Activated CD4-positive, alpha-beta T cell treated with anti-CD3 and anti-CD28 coated beads for 48 hours (primary cell): ENCODE measurements at places on chromosomes 13 and 19.

DNA sequence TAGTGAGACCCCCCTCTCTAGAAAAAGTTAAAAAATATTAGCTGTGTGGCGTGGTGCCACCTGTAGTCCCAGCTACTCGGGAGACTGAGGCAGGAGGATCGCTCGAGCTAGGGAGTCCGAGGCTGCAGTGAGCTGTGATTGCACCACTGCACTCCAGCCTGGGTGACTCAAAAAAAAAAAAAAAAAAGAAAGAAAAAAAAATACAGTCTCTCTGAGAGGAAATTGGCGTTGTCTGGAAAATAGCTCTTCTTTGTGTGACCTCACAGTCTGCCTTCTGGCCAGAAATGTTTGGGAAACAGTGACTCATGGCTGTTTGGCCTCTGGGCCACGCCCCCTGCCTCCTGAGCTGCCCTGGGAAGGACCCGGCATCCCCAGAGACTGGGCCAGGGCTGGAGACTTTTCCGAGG, 10.7 kb downstream of the MARCHF2 start:
- DNase-seq = no peak

GRCh38 chr13:86788616-86789015, 882.6 kb upstream of the SLITRK5 start:
- DNase-seq = no peak

- DNase-seq = peak; percentile 39
These were observed 4.0 kb downstream of the ERF start for GRCh38 chr19:42250666-42251531.

DNA sequence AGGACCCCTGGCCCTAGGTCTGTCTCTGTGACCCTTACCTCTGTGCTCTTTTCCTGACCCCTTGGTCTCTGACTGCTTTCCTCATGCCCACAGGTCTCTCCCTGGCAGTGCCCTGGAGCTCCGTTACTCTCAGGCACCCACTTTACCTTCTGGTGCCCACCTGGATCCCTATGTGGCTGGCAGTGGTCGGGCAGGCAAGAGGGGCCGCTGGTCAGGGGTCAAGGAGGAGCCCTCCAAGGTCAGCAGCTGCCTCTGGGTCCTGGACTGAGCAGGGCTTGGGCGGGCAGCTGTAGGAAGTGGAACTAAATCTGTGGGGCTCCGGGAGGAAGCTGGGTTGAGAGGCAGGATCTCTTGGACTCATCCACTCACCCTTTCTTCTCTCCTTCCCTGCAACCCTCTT, 16.3 kb downstream of the PPFIA3 start:
- DNase-seq = no peak

DNA sequence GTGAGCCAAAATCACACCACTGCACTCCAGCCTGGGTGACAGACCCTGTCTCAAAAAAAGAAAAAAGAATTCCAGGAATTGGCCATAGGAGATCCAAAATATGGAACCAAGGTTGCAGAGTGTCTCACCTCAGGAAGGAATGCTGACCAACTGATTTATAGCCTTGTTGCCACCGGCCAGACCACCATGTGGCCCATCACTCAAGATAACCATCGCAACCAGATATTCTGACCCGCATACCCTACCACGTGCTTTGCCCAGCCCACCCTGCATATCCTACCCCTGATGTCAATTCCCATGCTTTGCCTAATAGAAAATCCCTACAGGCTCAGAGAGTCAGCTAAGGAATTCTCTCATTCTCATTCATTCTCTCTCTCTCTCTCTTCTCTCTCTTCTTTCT, 95.1 kb upstream of the DOCK9 start:
- DNase-seq = no peak

DNA sequence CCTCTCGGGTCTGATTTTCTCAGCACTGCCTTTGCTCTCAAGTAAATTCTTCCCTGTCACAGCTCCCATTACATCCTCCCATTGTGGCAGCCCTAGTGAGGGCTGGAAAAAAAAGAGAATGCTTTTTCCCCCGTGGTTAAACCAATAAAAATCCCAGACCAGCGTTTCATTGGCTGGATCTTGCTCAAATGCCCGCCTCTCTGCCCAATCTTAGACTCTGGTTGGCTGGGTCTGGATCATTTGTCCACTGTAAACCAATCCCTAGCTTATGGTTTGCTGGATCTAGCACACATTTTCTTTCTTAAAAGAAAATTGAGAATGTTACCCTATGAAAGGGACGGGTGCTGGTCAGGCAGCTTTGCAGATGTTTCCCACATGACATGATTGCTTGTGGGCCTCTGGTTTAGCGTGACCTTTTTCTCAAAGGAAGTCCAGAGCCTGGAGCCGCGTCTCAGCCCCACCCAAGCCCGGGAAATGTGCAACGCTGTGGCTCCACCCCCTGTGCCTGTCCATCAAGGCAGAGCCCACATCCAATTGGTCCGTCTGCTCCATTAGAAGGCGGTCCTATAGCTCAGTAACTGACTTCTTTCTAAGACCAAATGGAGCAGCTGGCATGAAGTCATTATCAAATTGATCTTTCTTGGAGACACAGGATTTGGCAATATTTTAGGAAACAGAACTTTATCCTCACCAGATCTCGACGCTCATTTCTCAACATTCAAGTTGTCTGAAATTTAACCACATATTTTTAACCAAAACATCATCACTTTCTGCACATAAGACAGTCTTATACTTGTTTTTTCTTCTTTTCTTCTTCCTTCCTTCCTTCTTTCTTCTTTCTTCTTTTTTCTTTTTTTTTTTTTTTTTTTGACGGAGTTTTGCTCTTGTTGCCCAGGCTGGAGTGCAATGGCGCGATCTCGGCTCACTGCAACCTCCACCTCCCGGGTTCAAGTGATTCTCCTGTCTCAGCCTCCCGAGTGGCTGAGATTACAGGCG, 2.6 kb upstream of the MCEMP1 start:
- peak; percentile 61 for DNase-seq

DNA sequence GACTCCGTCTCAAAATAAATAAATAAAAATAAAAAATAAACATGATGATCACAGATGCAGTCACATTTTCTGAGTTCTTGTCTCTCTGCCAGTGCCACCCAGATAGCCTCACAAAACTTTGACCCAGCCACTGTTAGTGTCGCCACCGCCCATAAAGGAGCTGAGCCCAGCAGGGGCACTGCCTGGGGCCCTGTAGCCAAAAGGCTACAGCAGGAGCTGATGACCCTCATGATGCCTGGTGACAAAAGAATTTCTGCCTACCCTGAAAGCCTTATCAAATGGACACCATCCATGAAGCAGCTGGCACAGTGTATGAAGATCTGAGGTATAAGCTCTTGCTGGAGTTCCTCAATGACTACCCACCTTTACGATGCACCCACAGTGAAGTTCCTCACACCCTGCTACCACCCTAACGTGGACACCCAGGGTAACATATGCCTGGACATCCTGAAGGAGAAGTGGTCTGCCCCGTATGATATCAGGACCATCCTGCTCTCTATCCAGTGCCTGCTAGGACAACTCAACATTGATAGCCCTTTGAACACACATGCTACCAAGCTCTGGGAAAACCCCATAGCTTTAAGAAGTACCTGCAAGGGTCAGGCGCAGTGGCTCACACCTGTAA, 18.3 kb downstream of the ZNF587 start:
- DNase-seq = no peak

GRCh38 chr13:110696776-110697175, 9.1 kb downstream of the CARS2 start:
- DNase-seq = no peak

GRCh38 chr19:36750066-36750691, 22.4 kb downstream of the ZNF850 start:
- no peak for DNase-seq

DNA sequence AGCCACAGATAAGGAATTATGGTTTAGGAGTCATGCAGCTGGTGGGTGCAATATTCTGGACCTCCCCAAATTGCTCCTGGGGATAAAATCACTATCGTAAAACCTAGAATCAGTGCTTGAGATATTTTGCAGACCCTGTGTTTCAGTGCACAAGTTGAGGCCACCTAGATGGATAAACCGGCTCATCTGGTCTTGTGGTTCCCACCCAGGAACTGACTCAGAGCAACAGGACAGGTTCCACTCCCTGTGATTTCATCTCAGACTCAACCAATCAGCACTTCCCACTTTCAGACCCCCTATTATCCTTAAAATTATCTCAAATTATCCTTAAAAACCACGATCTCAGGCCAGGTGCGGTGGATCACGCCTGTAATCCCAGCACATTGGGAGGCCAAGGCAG, 21.0 kb downstream of the FBXL12 start:
- DNase-seq = no peak

- no peak for DNase-seq
These were observed 72.4 kb downstream of the KLF5 start for GRCh38 chr13:73131247-73131646.

GRCh38 chr13:45592758-45593157, 22.8 kb downstream of the ERICH6B start:
- DNase-seq = no peak

- no peak for DNase-seq
These were observed 26.6 kb downstream of the KLF2 start for GRCh38 chr19:16351133-16351809.

- DNase-seq = peak; percentile 74
These were observed 23.1 kb downstream of the LRFN3 start for GRCh38 chr19:35959040-35959967.

GRCh38 chr19:12859546-12859945, 21.2 kb downstream of the MAST1 start:
- DNase-seq = no peak

- DNase-seq = no peak
These were observed 14.9 kb upstream of the PTBP1 start for GRCh38 chr19:782185-782877.

DNA sequence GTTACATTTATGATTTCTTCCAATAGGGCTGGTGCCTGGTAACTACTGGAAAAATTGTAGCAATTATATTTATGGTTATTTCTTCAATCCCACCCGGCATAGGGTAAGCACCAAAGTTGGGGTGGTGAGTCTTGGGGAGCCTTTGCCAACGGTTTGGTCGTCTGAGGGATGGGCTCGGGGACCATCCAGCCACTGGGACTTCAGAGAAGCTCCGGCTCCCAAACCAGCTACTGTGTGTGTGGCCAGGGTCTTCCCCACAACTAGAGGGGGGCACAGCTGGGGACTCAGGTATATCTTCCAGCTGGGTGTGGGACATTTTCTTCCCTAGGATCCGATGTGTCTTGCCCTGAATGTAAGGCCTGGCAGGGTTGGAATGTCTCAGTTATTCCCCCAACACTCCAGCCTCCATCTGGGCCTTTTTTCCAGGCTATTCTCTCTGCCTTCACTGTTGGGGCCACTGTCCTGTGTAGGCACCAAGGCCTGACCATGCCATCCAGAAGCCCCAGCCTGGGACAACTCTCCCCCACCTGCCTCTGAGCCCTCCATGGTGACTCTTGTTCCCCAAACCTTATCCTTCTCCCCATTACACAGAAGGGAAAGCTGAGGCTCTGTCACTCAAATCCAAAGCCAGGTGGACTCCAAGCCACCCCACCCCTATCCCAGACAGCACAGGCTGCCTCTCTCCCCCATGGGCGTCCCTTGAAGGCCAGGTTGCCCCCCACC, 1.1 kb upstream of the IFI30 start:
- DNase-seq = no peak

DNA sequence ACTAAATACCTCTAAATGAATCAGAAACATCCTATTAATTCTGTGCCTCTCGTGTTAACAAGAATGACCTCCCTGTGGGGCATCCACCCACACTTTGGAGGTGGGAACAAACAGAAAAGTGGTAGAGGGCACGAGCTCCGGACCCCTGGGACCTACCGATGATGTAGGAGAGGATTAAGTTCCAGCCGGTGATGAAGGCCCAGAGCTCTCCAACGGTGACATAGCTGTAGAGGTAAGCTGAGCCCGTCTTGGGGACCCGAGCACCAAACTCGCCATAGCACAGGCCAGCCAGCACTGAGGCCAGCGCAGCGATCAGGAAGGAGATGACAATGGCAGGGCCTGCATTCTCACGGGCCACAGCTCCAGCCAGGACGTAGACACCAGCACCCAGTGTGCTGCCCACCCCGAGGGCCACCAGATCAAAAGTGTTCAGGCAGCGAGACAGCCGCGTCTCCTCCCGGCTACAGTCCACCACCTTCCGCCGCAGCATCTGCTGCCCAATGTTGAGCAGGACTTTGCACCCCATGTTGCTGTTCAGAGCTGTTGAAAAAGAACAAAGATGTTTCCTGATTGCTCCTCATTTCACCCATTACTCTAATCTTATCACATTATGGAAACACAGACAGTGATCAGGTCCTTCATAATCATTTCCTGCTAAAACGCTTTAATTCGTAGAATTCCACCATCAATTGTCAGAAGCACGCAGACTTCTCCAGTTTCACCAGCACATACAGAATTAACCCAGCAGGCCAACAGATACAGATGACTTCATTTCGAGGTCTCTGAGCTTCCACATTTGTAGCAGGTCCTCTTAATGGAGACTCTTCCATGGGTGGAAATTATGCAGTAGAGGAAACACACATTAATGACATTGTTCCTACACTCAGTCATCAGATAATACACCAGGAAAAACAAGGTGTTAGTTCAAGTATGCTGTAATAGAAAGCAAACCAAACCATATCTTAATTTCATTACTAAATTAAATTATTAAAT, 59.5 kb downstream of the SLC7A1 start:
- no peak for DNase-seq

DNA sequence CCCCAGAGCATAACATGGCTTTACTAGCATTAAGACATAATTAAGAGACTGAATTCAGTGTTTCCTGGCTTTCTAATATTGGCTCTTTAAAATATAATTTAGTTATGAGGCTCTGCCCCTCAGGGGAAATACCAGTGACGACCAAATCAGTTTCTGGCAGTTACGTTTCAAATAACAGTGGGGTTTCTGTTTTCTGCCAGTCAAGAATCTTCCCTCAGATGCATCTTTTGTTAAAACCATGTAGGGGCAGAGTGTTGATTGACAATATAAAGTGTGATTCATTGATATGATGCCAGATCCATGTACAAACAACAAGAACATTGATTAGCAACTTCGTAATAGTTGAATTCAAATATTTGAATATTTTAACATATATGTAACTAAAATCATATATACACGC, 1169.7 kb downstream of the DIAPH3 start:
- no peak for DNase-seq

GRCh38 chr13:80137994-80138393, 202.9 kb downstream of the SPRY2 start:
- no peak for DNase-seq

- no peak for DNase-seq
These were observed 146.5 kb downstream of the PCCA start for GRCh38 chr13:100235311-100235901.

DNA sequence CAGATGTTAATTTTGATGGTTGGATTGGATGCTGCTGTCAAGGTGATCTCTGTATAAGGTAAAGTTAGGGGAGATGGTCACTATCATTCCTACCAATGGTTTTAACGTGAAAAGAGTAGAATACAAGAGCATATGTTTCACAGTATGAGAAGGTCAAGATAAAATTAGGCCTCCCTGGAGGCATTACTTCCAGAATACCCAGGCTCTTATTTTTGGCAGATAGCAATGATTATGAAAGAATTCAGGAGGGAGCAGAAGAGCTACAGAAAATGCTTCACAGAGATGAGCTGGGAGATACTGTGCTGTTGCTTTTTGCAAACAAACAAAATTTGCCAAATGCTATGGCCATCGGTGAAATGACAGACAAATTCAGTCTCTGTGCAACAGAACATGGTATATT, 547.5 kb upstream of the SPRY2 start:
- no peak for DNase-seq

- DNase-seq = no peak
These were observed 23.6 kb upstream of the TTYH1 start for GRCh38 chr19:54391589-54392061.
